ENCODE measurements at places on chromosomes 4 and X.

GRCh38 chr4:96356591-96357370, 516.9 kb downstream of the PDHA2 start:
- DNase-seq, result no peak

DNA sequence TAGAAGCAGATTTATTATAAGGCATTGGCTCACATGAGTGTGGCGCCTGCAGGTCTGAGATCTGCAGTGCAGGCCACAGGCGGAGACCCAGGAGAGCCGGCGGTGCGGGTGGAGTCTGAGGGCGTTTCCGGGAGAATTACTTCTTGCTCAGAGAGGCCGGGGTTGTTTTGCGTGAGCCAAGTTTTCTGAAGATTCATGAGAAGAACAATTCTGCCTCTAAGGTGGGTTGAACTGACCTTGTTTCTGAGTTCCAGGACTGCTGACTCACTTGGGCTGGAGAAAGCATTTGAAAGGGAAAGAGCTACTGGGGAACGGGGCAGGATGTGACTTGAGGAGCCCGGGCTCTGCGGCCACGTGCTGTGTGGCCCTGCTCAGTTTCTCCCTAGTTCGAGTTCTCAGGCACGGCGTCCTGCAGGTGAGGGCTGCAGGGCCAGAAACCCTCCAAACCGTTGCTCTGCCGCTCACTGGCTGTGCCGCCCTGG, 36.7 kb upstream of the SORCS2 start:
- DNase-seq, result no peak

GRCh38 chr4:165489786-165490185, 111.0 kb downstream of the CPE start:
- DNase-seq, result no peak

DNA sequence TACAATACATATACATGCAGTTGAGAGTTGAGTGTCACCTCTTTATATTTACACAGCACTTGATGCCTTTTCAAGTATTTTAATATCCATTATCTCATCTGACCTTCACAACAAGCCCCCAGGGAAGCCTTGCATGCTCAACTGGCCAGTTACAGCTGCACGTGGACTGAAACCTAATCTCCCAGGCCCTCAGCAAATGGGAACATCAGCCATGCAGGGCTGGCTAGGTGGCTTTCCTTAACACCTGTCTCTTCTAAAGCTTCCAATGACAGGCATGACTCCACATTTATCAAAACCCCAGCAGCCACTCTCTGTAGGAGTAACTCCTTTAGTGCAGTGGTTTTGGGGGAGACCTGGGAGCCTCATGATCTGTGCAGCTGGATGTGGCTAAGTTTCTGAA, 56.4 kb downstream of the PHKA2 start:
- DNase-seq, result no peak

- no peak for DNase-seq
Measured at GRCh38 chrX:57070185-57070984, 51.0 kb downstream of the SPIN2B start.

DNA sequence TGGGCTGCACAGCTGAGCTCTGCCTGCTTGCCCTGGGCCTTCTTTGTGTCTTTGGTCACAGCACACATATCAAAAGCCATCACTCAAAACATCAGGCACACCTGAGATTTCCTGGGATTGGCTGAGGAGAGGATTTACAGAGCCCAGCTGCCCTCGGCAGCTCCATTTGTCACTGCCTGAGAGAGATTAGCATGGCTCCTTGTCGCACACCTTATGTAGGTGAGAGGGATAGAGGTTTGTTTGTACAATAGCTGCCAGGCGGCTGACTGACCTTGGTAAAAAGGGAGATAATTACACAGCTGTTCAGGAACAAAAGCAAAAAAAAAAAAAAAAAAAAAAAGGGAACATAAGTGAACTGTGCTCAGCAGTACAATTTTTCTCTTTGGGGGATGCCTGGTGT, 63.2 kb downstream of the MGST2 start:
- no peak for DNase-seq

- no peak for DNase-seq
Measured at GRCh38 chr4:84235126-84235944, 263.8 kb downstream of the NKX6-1 start.

- no peak for DNase-seq
Measured at GRCh38 chr4:68447201-68447600, at the start of gene TMPRSS11E. Gene TMPRSS11E, plus strand, starts transcription at chr4:68447463. Its CDS starts 50 bp downstream, at chr4:68447513.

- DNase-seq, result no peak
Measured at GRCh38 chr4:122621016-122621507, at the start of gene IL21. Gene IL21, minus strand, starts transcription at chr4:122621066. Its CDS starts 55 bp downstream, at chr4:122621011.

DNA sequence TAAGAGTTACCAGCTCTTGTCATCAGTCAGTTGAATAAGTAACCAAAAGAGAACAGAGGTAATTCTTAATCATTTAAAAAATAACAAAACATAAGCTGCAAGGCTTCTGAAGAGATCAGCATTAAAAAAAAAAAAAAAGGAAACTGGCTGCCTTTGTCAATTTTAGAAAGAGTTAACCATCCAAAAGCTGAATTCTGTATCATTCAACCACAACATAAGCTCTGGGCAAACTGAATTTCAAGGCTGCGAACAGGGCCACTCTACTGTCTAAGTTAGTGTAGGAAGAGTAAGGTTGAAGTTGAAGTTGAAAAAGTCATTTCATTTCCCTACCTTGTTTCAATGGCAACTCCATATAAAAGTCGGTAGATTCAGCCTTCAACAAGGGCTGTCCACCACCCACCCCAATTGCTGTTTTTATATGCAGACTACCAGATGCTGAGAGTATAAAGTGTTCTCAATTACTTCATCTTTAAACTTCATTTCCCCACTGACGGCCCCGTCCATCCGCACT, 1.1 kb upstream of the LIN54 start:
- DNase-seq, result no peak

- DNase-seq, result no peak
Measured at GRCh38 chrX:153469811-153470410, 465 bp downstream of the HAUS7 start.

GRCh38 chr4:87982036-87982435, 6.5 kb downstream of the SPP1 start:
- DNase-seq, result no peak

All from stimulated activated CD8-positive, alpha-beta memory T cell treated with anti-CD3 and anti-CD28 coated beads, Interleukin-12 subunit alpha, Interleukin-12 subunit beta, amount 100 ng/mL, for 4 hours (primary cell).